MM.1S (cell line): ENCODE measurements at places on chromosomes 11 and 22.

DNA sequence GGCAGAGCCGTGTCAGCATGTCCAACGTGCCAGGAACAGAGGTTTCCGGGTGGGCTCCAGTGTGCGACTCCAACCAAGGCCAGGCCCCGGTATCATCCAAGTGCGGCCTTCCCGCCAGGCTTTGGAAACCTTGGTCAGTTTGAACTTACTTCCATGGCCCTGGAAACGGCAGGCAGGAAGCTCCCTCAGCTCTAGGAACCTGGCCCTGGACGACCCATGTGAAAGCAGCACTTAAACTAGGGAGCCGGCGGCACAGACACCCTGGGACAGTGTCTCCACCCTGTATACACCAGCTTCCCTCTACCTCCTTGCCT, 65.2 kb downstream of the MYH9 start:
- DNase-seq = no peak

- no peak for DNase-seq
These were observed 2.3 kb upstream of the CRY2 start for GRCh38 chr11:45844822-45845578.

DNA sequence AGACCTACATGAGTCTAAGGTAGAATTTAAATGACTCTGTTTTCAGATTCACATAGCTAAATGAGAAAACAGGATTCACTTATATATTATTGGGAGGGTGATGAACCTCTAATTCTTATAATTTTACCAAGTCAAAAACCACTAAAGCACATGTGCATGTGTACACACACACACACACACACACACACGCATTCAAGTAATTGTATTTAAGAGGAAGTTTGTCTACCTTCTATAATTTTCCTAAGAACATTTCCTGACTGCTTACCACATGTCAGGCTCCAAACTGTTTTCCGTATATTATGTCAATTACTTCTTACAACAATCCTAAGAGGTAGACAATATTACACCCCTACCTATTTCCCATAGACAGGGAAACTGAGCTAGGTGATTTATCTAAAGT, 6.7 kb downstream of the RNF141 start:
- no peak for DNase-seq

- DNase-seq = no peak
These were observed 18.2 kb downstream of the EPS8L2 start for GRCh38 chr11:724049-724777.

DNA sequence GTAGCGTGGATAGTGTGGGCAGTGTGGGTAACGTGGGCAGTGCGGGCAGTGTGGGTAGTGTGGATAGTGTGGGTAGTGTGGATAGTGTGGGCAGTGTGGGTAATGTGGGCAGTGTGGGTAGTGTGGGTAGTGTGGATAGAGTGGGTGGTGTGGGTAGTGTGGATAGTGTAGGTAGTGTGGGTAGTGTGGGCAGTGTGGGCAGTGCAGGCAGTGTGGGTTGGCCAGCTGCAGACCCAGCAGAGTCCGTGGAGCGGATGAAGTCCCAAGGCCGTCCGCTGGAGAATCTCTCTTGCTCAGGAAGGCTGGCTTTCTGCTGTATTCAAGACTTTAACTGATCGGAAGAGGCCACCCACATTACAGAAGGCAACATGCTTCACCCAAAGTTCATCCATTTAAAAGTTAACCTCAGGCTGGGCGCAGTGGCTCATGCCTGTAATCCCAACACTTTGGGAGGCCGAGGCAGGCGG, 26.1 kb upstream of the KRTAP5-6 start:
- DNase-seq = no peak

- DNase-seq = no peak
These were observed 36.0 kb upstream of the OLFML1 start for GRCh38 chr11:7449211-7449840.
